NCI-H1436 treated with DMSO at 0.1 percent for 48 hours (cell line): ENCODE measurements at places on chromosomes 16 and 17.
A peak's percentile ranks its signal among the peaks of the same experiment; 100 is the strongest.

DNA sequence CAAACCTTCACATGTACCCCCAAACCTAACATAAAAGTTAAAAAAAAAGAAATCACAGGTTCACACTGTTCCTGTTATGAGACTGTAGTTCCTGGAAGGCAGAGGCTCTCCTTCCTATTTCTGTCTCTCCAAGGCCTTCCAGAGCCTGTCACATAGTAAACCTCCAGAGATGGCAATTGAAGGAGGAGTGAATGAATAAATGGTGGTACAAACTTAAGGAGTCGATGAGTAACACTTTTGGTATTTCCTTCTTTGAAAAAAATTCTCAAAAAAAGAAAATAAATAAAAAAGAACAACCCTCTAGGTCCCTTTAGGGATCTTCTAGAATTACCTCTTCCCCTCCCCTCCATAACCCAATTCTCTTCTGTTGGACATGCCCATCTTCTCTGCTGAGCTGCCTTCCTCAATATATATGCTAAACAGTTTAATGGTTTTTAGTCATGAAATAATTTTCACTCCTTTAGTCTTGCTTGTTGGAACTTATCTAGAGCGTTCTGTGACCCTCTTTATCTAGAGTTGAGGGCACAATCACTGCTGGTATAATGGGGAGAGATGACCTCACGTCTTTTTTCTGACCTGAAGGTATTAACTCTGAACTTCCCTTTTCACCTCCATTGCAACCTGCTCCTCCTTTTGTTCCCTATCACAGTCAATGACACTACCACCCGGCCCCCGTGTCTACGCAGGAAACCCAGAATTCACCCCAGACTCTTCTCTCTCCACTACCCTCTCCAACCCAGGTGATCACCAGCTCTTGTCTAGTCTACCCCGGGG is 1.7 kb upstream of the TAF15 start:
- DNase-seq = no peak

DNA sequence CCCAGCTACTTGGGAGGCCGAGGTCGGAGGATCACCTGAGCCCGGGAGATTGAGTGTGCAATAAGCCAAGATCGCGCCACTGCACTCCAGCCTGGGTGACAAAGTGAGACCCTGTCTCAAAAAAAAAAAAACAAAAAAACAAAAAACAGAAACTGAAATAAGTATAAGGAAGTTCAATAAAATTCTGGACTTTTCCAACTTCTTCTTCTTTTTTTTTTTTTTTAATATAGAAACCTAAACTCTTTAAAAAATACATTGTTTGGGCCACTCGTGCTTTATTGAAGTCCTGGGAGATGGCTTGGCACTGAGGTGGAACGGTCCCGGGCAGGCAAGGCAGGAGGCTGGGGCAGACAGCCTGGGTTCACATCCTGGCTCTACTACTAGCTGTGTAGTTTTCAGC is 36.8 kb downstream of the KATNIP start:
- no peak for DNase-seq

GRCh38 chr16:24988129-24988518 is 27.0 kb downstream of the ARHGAP17 start:
- no peak for DNase-seq

DNA sequence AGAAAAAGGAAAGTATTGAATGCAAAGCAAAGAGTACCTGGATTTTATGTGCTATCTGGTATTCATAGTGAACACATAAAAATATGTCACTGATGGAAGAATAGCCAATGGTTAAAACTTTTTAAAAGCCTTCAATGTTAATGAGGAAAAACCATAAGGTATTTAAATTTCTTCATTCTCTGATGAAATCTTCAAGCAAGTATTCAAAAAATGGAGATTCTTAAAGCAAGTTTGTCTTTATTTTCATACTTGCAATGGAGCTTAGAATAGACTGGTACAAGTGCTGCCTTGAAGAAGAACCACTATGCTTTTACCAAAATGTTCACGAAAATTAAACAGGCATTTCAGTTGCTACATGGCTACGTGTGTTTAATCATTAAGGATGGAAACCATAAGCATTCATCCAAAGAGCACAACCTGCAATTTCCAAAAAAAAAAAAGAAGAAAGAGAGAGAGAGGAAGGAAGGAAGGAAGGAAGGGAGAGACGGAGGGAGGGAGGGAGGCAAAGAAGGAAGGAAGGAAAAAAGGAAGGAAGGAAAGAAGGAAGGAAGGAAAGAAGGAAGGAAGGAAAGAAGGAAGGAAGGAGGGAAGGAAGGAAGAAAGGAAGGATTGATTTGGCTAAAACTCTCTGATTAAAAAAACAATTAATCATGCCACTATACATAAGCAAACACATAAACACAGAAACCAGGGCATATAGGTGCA is 17.6 kb downstream of the HS3ST3A1 start:
- no peak for DNase-seq

GRCh38 chr16:69150146-69150865 is 17.9 kb downstream of the UTP4 start:
- DNase-seq = peak; percentile 14

GRCh38 chr16:67389911-67390815 is 3.1 kb downstream of the TPPP3 start:
- no peak for DNase-seq

GRCh38 chr17:59152925-59153324 is 2.1 kb downstream of the SKA2 start:
- DNase-seq = no peak

- DNase-seq = no peak
These were observed 131.6 kb downstream of the CHD9NB start for GRCh38 chr16:52921104-52921503.

DNA sequence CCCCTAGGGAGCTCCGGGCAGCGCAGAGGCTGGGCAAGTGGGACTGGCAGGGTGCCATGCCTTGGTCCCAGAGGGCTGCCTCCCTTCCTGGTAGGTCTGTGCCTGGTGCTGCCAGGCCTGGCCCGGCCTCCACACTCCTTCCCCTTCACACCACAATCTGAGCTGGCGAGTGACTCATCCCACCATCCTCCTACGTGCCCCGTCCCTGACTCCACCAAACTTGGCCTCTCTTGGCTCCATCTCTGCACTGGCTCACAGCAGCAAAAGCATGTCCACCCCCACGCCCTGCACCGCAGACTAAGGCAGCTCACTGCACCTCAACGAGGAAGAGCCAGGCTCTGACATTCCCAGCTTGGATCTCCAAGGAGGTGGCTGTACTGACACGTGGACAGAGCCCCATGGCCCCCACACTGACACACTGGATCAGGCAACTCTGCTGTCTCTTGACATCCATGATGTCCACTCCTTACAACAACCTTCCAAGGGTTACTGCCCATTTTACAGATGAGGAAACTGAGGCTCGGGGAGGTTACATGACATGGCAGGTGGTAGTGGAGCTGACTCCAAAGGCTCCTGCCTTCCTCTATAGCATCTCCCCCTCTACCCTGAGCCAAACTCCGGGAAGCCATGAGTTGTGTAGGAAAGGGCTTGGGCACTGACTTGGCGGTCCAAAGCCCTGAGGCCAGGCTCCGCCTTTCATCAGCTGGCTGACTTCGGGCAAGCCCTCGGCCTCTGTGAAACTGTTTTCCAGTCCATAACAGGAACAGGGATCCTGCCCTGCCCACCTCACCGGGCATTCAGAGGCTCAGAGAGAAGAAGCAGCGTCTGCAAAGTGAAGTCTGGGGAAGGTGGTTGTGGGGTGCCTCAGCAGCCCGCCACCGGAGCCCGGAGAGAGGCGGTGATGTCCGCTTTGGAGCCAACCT is 20.1 kb upstream of the KRT19 start:
- peak; percentile 6 for DNase-seq

- no peak for DNase-seq
These were observed 188.7 kb downstream of the TANC2 start for GRCh38 chr17:63154586-63155244.

DNA sequence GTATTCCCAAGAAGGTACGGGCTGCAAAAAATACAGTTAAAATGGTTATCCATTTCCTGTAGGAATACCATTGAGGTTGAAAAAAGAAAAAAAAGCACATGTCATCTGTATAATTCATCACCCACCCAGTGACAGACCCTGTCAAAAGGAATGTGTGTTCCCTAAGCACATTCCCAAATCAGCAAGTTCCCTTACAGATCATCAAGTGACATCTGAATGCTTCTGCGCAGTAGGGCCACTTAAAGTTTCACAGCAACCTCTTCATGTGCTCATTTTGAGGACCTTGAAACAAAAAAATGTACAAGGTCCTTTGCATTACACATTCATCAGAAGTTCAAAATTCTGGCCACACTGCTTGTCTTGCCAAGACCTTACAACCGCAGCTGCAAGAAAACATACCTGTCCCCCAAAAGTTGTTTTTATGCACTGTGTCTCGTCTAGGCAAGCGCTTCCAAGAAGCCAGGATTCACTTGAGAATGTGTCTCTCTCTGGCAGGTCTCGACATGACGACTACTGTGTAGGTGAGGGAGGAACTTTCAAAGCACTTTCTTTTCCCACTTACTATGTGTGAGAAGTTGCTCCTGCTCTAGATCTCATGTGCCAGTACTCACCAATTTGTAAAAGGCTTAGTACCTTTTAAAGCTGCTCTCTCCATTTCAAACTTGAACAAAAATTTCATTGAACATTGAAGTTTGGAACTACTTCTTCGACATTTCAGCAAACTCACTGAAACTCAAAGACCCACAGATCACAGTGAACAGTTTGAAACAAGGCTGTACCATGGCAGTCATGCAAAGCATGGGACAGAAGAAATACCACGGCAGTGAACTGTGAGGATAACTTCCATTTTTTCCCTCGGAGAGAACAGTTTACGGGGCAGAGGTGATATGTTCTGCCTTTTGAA is 4.3 kb upstream of the POLG2 start:
- DNase-seq = no peak

DNA sequence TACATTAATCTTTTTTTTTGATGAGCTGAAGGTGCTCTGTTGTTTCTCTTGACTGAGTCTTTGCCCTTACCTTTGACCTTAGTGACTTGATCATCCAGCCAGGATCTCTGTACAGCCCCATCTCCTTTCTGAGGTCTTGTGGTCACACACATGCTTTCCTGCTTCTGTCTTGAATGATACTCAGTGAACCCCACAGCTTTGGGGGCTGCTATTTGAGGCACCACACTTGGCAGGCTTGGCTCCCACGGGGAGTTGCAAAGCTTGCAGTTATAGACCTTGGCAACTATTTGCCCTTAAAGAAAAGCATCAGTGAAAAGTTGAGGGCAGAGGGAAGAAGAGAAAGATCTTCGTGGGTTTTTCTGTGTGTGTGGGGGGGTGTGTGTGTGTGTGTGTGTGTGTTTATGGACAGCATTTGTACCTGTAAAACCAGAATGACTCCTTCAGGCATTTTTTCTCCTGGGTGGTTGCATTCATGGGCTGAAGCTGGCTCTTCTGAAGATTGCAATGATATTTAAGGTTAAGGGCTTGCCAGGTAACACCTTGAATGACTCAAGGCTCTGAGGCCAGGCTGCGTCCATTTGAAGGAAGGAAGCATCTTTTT is 101.6 kb downstream of the MSI2 start:
- no peak for DNase-seq

- DNase-seq = no peak
These were observed 42.2 kb downstream of the STX8 start for GRCh38 chr17:9533441-9533840.
